A673 (cell line): ENCODE measurements at places on chromosomes 16 and 17. TPM values are rescaled to one million over a fixed set of nuclear protein-coding genes. Genes with fewer than 3 reads are reported as not detected.

- no peak for DNase-seq
These were observed 472.8 kb upstream of the ASIC2 start for GRCh38 chr17:33765871-33766270.

- DNase-seq = no peak
These were observed 201.2 kb downstream of the GRIN2A start for GRCh38 chr16:9980981-9981380.

DNA sequence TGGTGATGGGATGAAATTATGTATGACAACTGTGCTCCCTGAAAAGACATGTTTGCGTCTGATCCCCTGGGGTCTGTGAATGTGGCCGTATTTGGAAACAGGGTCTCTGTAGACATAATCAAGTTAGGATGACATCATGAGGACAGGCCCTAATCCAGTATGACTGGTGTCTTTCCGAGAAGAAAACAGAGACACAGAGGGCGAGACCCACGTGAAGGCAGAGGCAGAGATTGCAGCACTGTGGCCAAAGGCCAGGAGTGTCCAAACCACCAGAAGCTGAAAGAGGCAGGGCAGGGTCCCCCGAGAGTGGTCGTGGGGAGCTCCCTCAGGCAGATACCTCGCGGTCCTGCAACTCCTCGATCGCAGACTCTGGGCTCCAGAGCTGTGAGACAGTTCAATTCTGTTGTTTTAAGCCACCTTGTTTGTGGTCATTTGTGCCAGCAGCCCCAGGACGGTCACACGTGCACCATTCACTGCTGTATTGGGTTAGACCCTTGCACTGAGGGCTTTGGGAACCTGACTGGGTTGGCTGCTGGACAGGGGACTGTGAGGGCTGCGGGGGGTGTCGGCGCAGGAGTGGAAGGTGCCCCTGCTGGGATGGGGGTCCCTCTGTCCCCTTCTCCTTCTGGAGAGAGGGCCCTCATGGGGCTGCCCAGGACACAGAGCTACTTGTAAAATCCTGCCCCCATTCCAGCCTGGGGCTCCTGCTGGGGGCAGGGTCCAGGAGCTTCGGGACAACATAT lies 27.7 kb downstream of the METRNL start:
- no peak for DNase-seq

DNA sequence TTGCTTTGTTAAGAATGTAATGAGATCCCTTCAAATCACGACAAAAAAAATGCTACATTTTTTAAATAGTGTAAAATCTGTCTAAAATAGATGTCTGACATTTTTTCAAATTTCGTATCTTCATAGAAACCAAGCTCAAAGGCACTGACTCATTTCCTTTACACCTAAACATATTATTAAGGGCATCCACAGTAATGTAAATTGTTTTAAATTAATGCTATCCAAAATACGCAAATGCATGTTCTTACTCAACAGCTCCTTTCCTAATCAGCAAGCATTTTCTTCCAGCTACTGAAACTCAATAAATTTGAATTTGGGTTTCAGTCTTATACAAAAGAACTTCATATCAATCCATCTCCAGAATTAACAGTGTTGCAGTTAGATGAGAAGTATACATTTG lies 4.3 kb downstream of the C16orf87 start:
- DNase-seq = peak; percentile 25

- DNase-seq = peak; percentile 45
These were observed 6.5 kb upstream of the QRICH2 start for GRCh38 chr17:76314392-76315227.

GRCh38 chr17:33551075-33551474 lies 258.0 kb upstream of the ASIC2 start:
- DNase-seq = no peak

GRCh38 chr17:80765241-80765961 lies 220.8 kb downstream of the RPTOR start:
- no peak for DNase-seq

- DNase-seq = peak; percentile 17
These were observed 45.2 kb upstream of the SLC5A11 start for GRCh38 chr16:24800586-24800985.

DNA sequence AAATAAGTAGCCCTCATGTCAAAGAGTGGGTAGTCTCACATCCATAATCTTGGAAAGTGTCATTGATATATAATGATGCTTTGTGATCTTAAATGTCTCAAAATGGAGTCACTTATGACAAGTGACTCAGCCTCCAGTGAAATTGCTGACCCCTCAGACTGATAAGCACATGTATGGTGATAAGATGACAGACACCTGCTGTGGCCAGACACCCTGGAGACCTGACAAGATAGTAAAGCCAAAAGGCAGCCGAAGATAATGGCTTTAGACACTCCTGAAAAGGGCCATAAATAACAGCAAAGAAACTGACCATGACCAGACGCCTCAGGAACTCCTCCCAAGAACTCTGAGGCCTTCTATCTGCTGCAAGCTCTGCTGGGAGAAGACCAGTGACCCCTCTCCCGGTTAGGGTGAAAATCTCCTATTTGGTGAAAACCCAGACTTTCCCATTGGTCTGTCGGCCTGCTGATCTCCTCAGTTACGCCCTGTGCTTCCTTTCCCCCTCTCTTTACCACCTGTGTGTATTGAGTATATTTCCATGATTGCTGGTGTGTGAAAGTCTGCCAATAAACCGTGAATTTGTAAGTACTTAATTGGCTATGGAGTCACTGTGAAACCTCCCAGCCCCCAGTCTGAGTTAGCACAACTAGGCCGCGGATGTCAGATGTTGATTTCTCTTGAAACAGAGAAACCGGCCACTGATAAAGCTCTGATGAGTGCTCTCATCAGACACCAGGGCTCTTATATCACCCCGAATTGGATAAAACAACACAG lies 226.7 kb upstream of the MYOCD start:
- DNase-seq = no peak

DNA sequence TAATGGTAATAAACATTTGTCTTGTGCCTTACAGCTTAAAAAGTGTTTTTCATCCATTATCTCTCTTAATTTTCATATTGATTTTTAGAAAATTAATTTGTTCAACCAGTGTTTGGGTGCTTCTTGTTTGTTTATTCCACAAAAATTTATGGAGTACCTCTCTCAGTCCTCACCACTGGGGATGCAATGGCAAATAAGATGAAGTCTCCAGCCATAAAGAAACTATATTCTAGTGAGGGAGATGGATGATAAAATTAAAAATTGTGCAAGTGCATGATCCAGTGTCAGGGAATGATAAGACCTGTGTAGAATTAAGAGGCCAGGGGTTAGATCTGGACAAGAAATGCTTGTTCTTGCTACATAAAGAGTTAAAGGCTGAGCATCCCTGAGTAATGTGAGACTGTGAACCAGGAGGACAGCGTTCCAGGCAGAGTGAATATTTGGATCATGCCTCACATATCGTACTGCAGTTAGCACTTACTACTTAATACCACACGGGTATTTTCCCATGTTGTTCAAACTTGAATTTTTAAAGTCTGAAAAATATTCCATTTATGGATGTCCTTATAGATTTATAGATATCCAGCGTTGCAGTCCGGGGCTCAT lies 535.7 kb upstream of the HSBP1 start:
- no peak for DNase-seq

DNA sequence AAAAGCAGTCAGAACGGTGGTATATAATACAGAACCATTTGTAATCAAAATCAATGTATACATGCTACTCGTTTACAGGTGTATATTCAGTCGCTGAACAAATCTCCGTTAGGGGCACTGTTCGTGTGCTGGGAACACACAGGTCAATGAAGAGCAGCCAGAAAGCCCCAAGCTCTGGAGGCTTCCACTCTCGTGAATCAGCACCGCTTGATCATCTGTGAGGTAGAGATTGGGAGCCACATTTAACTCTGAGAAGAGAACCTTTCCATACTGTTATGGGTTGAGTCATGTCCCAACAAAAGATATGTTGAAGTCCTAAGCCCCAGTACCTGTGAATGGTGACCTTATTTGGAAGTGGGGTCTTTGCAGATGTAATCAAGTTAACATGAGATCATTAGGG lies 5.4 kb upstream of the CYTH1 start:
- DNase-seq = no peak

DNA sequence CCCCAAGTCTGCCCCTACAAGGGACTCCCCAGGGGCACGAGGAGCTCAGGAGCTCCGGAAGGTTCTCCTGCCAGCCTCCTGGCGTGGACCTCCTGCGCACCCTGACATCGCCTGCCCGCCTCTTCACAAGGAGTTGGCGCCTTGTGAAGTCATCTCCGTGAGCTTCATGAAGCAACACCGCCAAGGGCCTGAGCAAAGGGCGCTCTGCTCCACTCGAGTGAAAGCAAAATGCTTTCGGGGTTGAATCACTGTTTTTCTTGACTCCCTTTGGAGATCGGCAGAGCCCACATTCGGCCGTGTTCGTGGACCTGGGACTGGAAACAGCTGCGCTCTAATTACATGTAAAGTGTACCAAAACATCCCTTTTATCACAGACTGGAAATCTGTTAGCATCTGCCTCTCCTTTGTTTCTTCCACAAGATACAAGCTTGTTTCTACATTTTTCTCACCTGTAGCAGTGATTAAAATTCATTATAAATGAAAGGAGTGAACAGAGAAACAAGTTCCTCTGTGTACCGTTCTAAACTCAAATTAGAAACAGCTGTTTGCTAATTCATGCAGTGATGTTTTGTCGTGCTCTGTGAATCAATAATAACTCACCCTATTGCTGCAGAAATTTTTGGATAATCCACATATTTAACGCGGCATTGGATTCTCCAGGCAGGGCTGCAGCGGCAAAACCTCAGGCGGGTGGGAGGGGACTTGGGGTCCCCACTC lies 203.3 kb downstream of the ZNF423 start:
- DNase-seq = peak; percentile 35

- DNase-seq = no peak
These were observed 364.8 kb downstream of the SOX9 start for GRCh38 chr17:72485596-72485995.

DNA sequence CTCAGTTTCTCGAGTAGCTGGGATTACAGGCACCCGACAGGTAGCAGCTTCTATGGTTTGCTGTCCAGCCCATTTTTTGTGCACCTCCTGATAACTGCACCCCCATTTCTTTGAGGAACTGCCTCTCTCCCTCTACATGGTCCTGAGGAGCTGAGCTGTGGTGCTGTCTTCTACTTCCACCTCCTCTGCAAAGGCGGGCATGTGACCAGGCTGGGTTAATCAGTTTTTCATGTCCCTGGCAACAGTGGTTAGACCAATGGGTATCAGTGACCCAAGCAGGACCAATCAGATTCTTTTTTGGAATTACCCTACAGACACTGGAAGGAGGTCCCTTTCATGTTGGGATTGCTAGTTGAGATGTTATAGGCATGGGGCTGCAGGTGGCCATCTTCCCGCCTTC lies 41.3 kb downstream of the TBX21 start:
- DNase-seq = no peak

GRCh38 chr16:10172848-10173655 lies 9.2 kb downstream of the GRIN2A start:
- DNase-seq = no peak

- DNase-seq = peak; percentile 83
These were observed 11.2 kb downstream of the ENPP7 start for GRCh38 chr17:79741751-79742588.

- no peak for DNase-seq
These were observed 12.5 kb downstream of the NOB1 start for GRCh38 chr16:69741951-69742904.

- DNase-seq = peak; percentile 49
These were observed 261.8 kb upstream of the PSMD7 start for GRCh38 chr16:74034862-74035261.

DNA sequence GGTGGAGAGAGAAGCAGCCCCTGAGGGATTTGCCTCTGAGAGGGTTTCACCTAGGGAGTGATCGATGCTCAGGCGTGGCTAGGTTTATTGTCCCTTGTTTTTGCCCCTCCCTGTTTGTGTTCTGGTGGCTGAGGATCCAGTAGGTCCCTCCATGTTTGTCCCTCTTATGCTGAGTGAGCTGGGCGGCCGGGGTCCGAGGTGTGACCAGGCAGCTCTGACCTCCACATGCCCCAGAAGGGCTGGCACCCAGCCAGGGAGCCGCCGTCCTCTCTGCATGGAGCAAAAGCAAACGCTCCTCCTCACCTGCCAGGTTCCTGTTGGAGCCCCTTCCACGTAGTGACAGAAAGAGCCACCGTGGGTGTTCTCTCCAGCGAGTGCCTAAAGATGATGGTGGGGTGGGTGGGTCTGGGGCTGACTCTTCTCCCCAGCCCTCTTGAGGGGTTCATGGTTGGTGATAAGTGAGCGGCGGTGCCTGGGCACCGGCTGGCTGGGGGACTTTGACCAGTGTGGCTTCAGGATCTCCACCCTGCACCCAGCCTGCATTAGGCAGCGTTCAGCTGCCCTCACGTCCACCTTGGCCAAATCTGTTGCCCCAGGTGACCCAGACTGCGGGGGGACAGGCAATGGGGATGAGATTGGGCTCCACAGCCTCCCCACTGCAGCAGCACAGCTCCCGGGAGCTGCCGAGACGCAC lies 14.1 kb upstream of the NUDT16L1 start:
- no peak for DNase-seq

GRCh38 chr17:59011975-59012374 lies 94.7 kb downstream of the TRIM37 start:
- no peak for DNase-seq

Gene CMTM1
- 5.5 and 7.1 TPM in 2 replicates for total RNA-seq

Gene SOX8
- total RNA-seq = 1.4 and 2.0 TPM in 2 replicates

Gene PTGES3L
- total RNA-seq = 0.64 and 1.1 TPM in 2 replicates

Gene TBC1D3D
- total RNA-seq = 0.49 and 0.76 TPM in 2 replicates

Gene KCNJ2
- not detected in 2 replicates for total RNA-seq

Gene SHBG
- 0.33 TPM in 1 of 2 replicates, not detected in the other for total RNA-seq

Gene COX11
- total RNA-seq = 109 and 118 TPM in 2 replicates

Gene ZFP3
- total RNA-seq = 8.4 and 8.9 TPM in 2 replicates

Gene CCL5
- not detected in 2 replicates for total RNA-seq

Gene OTOP2
- total RNA-seq = not detected in 2 replicates

Gene CPPED1
- 0.87 and 0.90 TPM in 2 replicates for total RNA-seq
